Stimulated activated naive CD8-positive, alpha-beta T cell treated with anti-CD3 and anti-CD28 coated beads, Interleukin-15, Interleukin-2, amounts not matched to agents 100 U/mL and 50 U/mL, for 24 hours (primary cell): ENCODE measurements at places on chromosomes 11 and 22.

DNA sequence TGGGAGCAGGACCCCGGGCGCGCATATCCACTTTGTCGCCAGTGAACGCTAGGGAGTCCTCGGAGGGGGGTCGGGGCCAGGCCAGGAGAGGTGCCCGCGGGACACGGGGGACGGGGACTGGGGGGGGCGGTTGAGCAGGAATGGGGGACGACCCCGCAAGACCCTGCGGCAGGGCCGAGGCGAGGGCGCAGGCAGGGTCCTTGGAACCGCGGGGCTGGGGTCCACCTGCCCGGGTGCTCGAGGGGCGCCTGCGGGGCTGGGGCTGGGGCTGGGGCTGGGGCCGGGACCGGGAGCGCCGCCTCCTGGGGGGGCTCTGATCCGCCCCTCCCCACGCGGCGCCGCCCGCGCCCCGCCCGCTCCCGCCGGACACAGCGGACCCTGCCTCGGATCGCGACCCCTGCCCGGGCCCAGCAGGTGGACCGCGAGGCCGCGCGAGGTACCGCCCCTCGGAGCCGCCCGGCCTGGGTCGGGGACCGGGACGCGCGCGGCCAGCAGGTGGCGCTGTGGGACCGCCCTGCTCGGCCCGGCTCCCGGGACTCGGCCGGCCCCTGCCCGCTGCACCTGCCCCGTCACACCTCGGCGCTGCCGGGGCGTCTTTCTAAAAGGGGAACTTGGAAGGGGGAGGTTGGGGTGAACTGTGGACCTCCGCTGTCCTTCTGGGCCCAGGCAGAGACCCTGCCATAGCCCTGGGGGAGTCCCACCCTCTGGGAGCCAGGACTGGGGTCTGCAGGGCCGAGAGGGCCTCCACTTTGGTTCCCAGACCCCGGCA, 11.0 kb downstream of the CRELD2 start:
- DNase-seq: peak; percentile 90

GRCh38 chr22:19396561-19396933, 35.0 kb downstream of the HIRA start:
- DNase-seq: no peak

GRCh38 chr11:74276581-74276980, 34.9 kb downstream of the P4HA3 start:
- no peak for DNase-seq

- DNase-seq: no peak
These were observed 418.5 kb downstream of the MIAT start for GRCh38 chr22:27075891-27076290.

GRCh38 chr11:6576471-6577373, 26.7 kb downstream of the RRP8 start:
- DNase-seq: no peak

GRCh38 chr11:3942160-3942955, 86.9 kb downstream of the STIM1 start:
- DNase-seq: no peak
